ENCODE measurements at places on chromosomes 16 and 17.

DNA sequence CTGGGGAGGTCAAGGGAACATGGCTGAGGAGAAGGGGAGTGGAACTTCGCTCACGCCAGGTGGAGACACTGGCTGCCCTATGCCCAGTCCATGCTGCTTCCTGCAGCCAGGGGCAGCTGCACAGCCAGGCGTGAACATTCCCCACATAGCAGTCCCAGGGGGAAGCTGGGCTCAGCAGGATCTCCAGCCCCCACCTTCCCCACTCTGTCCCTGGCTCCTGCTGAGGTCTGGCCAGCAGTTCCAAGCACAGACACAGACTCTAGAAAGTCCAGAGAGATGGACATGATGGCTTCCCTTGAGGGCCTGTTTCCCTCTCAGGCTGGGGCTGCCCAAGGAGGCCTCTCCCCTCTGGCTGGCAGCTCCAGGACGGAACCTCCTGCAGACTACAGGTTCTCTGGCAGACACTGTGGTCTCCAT is 9.3 kb downstream of the JUP start:
- no peak for DNase-seq
- H3K27ac ChIP-seq: peak overlapping the region; percentile 89
- H3K36me3 ChIP-seq: peaks cover 2% of the 10 kb centered on the region
- H3K4me1 ChIP-seq: peaks cover 50% of the 10 kb centered on the region

GRCh38 chr17:82108961-82109475 is 11.0 kb upstream of the FASN start:
- no peaks in the 10 kb centered on the region for H3K27me3 ChIP-seq
- peak overlapping the region; percentile 32 for H3K27ac ChIP-seq
- H3K4me1 ChIP-seq: peaks cover 20% of the 10 kb centered on the region
- peaks cover 3% of the 10 kb centered on the region for H3K36me3 ChIP-seq
- no peak overlapping the region for H3K4me3 ChIP-seq

DNA sequence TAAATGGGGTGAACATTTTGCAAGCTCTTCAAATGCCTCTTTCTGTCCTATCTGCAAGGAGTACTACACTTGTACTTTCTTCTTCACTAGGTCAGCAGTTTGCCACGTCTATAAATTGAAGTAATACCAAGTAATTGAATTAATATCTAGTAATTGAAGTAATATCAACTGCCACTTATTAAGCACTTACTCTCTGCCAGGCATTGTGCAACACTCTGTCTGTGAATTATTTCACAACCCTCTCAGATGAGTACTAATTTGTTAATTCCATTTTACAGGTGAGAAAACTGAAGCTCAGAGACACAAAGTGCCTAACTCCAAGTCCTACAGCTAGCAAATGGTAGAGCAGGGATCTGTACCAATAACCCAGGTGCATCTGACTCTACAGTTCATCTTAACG is 4.1 kb downstream of the SDR42E1 start:
- H3K27ac ChIP-seq: no peak overlapping the region
- H3K36me3 ChIP-seq: peaks cover 2% of the 10 kb centered on the region
- no peaks in the 10 kb centered on the region for H3K4me1 ChIP-seq
- DNase-seq: no peak

DNA sequence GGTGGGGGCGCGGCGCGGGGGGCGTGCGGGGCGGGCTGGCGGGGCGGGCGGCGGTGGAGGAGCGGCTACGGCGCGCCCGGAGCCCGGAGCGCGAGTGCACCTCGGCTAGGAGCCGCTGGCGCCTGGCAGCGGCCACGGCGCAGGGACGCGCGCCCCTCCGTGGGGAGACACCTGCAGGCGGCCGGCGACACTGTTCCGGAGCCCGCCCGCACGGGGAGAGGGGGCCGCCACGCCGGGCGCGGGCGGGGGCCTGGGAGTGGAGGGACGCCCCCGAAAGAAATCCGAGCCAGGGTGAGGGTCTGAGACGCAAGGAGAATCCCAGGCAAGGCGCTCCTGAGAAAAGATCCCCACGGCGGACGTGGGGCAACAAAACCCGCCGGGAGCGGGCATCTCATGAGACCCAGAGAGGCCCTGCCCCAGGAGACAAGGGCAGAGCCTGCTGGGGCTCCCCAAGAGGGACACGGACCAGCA is at the start of gene GSG1L:
TSS of gene GSG1L (minus strand) at position 124 of the 471 bp plus-strand sequence. CDS start 290 bp downstream, outside the sequence.
- peaks cover 47% of the 10 kb centered on the region for H3K27me3 ChIP-seq
- DNase-seq: no peak
- peaks cover 1% of the 10 kb centered on the region for H3K36me3 ChIP-seq
- peaks cover 12% of the 10 kb centered on the region for H3K4me1 ChIP-seq
